ENCODE measurements at places on chromosomes 3 and 15.

DNA sequence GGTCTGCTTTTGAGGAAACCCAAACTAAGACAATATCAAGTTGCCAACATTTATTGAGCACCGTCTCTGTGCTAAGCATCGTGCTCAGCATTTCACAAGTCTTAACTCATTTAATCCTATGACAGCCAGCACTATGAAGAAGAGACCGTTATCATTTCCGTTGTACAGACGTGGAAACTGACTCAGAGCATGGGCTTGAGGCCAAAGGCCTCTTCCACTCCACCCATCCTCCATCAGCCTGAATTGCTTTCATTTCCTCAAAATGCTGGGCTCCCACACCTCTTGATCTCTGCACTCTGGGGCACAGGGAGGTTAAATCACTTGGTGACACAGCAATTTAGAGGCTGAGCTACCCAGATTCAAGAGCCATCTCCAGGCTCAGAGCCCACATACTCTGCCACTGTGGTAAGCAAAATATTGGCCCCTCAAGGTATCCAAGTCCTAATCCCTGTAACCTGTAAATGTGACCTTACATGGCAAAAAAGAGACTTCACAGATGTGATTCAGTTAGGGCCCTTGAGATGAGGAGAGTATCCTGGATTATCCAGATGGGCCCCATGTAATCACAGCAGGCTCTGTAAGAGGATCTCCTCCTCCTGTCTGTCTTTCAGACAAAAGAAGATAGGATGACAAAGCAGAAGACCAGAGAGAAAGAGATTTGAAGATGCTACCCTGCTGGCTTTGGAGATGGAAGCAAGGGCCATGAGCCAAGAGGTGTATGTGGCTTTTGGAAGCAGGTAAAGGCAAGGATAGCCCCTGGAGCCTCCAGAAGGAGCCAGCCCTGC, 24.3 kb upstream of the FLNB start:
- DNase-seq, result peak; percentile 96

- no peak for DNase-seq
These were observed 48.3 kb downstream of the BTD start for GRCh38 chr3:15649858-15650257.

GRCh38 chr15:72389231-72389630, 8.9 kb upstream of the TMEM202 start:
- no peak for DNase-seq

DNA sequence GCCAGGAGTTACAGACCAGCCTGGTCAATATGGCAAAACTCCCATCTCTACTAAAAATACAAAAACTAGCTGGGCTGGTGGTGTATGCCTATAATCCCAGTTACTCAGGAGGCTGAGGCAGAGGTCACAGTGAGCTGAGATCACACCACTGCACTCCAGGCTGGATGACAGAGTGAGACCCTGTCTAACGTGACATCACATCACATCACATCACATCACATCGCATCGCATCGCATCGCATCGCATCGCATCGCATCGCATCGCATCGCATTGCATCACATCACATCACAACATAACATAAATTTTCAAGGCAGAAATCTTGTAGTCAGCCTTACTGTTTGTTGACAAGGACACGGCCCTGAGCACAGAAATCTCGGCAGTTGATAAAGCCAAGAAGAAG, 44.4 kb downstream of the RBM6 start:
- DNase-seq, result no peak

- DNase-seq, result no peak
These were observed 128.9 kb downstream of the MCTP2 start for GRCh38 chr15:94360251-94360685.

DNA sequence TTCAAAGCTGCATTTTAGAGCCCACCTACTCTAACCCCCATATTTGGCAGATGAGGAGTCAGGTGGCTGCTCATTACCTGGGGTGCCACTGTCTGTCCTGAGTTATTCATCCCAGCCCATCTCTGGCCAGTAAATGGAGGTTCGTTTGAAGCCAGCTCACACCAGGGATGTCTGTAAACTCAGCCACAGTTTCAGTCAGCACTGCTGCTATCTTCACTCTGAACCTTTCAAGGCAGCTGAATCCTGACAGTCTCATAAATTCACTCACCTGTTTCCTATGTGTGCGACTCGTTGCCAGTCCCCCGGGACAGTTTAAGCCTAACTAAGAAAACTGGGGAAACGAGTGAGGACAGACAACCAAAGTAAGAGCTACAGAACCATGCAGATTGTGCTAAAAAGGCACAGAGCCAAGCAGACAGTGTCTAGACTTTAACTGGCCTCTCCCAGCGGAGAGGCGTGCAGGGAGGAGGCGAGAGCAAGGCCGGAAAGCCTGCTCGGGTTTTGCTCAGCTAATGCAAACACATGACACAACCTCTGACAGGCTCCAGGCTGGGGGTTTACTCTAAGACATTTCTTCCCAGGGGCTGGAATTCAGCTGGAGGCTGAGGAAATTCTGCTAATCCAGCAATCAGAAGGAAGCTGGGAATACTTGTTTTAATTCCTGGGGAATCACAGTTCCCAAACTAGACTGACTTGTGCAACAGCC, 12.0 kb downstream of the FSTL1 start:
- no peak for DNase-seq

DNA sequence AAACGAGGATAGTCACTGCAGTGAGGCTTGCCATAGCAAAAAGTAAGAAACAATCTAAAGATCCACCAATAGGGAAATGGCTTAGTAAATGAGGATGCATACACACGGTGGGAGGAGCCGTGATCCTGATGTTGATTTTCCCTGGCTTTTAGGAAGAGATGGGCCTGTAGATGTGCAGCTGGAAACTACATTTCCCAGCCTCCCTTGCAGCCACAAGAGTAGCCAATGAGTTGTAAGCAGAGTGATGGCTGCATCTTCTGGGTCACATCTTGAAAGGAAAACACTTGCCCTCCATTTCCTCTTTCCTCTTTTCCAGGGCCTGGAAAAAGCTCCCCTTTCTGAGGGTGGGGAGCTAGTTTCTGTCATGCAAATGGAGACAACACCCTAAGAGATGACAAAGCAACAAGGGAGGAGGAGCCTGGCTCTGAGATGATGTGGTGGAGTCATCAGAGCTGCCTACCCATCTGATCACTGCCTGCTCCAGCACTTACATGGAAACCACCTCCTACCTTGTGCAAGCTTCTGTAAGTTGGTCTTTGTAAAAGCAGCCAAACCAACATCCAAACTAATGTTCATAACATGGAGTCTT, 139.1 kb downstream of the TLE3 start:
- no peak for DNase-seq

DNA sequence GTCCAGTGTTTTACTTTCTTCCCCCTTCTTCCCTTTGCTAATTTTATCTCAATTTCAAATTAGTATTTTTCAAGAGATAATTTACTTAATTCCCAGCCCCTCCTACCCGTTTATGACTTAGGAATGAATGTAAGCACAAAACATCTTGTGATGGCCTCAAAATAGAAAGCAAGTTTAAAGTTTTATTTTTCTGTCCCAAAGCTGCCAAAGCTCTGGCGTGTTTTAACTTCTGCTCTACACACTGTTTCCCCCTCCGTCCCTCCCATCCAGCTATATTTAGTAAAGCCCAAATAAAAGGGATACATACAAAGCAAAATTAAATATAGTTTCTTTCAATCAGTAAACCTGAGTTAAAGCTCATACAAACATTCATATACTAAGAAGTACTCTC, 59.9 kb downstream of the IGF2BP2 start:
- no peak for DNase-seq

GRCh38 chr3:172709774-172710663, 848 bp downstream of the NCEH1 start:
- peak; percentile 42 for DNase-seq
